Stimulated activated CD8-positive, alpha-beta memory T cell treated with anti-CD3 and anti-CD28 coated beads, Interleukin-2, amount 100 ng/mL, for 1 hour (primary cell): ENCODE measurements at places on chromosomes 2 and 18.

- DNase-seq, result no peak
Observed at GRCh38 chr2:157261199-157261782, 3.8 kb downstream of the GALNT5 start.

- no peak for DNase-seq
Observed at GRCh38 chr2:54675738-54676137, 47.7 kb upstream of the EML6 start.

DNA sequence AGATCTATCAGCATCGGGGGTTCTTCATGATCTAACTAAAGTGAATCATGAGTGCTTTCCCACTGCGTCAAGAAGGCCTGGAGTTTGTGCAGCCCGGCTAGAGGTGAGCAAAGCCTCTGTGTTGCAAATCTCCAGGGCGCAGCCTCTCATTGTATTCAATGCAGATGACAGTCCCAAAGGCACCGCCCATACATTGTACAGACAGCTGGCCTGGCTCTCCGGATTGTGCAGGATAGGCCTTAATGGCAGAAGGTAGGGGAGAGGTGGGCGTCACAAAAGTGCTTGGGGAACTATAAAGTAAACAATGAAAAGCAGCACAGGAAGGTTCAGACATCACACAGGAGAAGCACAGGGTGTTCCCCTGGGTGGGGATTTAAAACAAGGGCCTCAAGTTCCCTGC is 907 bp upstream of the GYPC start:
- no peak for DNase-seq

DNA sequence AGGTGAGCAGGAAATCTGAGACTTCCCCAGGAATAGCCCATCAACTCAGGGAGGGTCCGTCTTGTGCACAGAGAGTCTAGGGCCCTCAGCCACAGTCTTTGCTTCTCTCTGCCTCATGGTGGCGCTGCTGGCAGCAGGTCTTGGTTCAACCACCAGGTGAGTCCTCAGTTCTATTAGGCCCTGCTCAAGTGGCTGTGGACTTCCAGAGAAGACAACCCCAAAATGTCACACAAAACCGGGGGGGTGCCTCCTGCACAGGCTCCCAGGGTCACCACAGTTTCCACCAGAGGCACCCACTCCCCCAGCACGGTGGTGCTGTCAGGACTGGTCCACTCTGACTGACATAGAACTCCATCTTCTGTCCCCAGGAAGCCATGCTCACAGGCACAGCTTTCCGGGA is 2.4 kb upstream of the CHRNG start:
- DNase-seq, result no peak
